Stimulated activated CD4-positive, alpha-beta T cell treated with anti-CD3 and anti-CD28 coated beads, Interleukin-1b, Interleukin-23, amount 100 ng/mL, for 48 hours (primary cell): ENCODE measurements at places on chromosomes 12 and 14.

DNA sequence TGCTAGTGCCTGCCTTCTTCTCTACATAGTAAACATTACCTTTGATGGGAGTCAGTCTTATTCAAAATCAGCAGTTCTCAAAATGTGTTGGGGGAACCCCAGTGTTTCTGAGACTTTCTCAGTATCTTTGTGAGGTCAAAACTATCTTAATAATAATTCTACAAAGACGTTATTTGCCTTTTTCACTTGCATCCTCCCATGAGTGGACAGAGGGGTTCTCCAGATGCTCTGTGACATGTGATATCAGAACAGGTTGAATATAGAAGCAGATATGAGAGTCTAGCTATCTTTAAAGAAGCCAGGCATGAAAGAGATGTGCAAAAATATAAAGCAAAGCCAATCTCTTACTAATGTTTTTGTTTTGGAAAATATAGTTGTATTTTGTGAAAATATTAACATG, 144.7 kb downstream of the KTN1 start:
- no peak for DNase-seq

DNA sequence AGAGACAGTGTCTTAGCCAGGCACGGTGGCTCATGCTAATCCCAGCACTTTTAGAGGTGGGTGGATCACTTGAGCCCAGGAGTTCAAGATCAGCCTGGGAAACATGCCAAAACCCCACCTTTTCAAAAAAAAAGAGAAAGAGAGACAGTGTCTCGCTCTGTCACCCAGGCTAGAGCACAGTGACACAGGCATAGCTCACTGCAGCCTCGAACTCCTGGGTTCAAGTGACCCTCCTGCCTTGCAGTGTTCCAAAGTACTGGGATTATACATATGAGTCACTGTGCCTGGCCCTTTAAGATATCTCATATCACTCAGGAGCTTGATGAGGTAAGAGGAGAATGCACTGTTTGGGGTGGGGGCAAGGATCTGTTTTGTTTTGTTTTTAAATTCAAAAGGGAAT, 48.1 kb upstream of the LTBP2 start:
- DNase-seq = no peak

DNA sequence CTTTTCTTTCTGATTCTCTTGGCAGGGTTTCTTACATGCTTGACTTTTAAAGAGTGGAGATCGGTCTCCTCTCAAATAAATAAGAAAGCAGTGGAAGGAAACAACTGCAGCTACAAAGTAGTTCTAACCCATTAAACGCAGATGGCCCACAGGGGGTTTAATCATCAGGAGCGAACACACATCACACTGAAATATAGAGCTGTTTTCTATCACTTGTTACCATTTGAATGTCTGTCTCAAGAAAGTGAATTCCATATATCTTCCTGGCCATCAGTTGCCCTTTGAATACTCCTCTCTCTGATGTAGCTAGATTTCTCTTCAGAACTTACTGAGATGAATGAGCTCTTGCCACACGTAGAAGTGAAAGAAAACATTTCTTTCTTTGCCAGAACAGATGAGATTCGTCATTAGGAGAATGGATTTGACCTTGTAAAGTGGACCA, 29.1 kb downstream of the ALX1 start:
- no peak for DNase-seq

DNA sequence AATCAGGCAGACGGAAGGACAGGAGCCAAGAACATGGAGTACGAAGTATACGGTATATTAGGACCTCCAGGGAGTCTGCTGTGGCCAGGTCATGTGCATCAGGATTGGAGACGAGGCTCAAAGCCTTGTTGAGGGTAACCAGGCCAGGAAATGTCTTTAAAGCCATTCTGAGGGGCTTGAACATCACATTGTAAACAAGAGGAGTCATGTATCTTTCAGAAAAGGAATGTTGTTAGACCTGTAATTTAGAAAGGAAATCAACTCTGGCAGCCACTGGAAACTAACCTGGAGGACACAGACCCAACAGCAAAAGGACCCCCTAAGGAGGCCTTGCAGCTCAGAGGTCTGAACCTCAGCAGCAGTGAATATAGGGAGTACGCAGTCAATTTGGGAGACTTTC, 7.5 kb downstream of the MAP3K9 start:
- no peak for DNase-seq

DNA sequence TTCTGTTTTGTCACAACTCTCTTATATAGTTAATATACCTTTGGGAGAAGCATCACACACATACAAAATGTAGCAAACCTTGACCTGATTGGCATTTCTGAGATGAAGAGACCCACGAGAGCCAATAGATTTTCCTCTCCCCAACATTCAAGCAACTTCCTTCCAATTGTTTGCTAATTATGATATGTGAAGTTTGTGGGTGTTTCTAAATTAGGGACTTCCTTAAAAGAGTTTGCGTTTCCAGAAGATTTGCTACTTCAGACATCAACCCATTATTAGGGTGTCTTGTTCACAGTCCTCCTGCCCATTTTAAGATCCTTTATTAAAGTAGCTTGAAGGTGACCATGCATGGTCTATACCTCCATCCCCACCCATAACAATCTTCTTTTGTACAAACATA, 9.4 kb downstream of the AICDA start:
- DNase-seq = no peak

DNA sequence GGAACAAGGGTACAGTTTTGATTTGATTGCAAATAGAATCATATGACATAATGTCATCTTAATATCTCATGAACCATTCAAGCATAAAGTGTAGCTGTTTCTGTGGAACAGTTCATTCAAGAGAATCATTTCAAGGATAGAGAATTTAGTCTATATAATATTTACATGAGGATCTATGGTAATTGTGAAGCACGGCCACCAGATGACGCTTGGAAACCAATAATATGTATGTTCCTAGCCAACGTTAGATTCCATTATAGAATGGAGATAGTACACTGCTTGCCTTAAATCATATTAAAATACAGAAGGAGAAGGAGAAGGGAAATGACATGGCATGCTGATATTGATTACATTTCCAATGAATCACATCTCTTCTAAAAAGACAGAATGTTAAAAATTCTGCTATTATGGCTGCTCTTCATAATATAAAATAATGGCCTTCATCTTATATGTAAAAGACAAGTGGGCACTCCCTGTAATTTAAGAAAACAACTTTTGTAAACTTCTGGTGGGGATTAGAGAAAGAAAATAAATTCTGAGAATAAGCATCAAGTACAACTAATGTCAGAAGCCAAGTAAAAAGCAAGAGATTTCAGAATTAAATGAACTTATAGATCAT, 351.0 kb downstream of the NAV3 start:
- DNase-seq = no peak

GRCh38 chr12:109771746-109772621, 58.4 kb downstream of the FAM222A start:
- DNase-seq = no peak
